NCI-H524 (cell line): ENCODE measurements at places on chromosomes 2 and 18.

DNA sequence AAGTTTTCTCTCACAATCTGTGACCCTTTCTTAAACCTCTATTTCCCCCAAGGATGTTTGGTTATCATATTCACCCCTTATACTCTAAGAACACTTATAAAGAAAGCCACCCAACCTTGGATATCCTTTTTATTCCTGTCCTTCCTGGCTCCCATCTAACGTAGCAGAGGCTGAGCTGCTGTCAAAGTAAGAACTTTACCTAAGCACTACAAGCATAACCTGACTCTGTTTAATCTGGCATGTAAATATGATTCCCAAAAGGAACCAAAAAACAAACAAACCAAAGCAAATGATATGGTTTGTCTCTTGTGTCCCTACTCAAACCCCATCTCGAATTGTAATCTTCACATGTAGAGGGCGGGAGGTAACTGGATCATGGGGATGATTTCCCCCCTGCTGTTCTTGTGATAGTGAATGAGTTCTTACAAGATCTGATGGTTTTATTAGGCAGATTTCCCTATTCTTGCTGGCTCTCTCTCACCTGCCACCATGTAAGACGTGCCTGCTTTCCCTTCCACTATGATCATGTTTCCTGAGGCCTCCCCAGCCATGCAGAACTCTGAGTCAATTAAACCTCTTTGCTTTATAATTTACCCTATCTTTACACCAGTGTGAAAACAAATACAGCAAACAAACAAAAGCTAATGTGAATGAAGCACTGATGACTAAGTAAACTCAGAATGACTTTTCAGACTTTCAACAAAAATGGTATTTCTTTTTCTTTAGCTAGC lies 72.7 kb upstream of the SPOPL start:
- no peak for DNase-seq

DNA sequence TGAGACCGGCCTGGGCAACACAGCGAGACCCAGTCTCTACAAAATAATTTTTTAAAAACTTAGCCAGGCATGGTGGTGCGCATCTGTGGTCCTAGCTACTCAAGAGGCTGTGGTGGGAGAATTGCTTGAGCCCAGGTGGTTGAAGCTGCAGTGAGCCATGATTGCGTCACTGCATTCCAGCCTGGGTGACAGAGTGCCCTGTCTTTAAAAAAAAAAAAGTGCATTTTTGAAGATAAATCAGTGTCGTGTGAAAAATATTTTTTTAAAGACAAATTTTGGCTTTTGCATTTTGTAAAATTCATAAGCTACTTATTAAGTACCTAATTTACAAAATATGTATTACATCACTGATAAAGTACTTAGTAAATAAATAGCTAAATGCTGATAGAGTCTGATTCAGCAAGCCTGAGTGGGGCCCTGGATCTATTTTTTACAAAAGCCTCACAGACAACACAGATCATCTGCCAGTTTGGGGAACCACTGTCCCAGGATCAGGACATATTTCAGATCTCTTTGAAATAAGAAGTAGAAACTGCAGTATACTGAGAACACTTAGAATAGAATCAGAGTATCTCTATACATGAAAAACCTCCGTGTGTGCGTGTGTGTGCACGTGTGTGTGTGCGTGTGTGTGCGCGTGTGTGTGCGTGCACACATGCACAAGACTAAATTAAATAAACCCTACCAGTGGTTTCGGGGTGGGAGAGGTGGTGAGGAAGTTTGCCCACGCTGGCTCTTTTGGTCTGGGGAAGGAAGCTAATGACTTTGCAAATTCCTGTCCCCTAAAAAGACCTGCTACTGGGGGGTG lies 61.6 kb downstream of the AAK1 start:
- no peak for DNase-seq

DNA sequence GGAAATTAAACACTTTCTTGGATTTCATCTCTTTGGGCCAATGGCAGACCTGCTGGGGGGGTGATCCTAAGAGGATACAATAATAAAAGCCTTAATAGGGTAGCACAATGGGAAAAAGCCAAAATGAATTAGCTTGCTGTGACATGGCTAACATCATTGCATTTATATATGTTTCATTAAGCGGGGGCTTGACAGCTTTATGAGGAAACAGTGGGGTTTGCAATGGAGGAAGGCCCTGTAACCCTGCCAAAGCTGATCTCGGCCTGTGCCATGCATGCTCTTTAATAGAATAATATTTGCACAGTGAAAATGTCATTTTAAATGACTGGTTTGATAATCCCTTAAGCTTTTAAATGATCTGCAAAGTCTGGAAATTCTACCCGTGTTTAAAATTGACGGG lies 291.5 kb downstream of the SLC4A3 start:
- DNase-seq, result no peak

DNA sequence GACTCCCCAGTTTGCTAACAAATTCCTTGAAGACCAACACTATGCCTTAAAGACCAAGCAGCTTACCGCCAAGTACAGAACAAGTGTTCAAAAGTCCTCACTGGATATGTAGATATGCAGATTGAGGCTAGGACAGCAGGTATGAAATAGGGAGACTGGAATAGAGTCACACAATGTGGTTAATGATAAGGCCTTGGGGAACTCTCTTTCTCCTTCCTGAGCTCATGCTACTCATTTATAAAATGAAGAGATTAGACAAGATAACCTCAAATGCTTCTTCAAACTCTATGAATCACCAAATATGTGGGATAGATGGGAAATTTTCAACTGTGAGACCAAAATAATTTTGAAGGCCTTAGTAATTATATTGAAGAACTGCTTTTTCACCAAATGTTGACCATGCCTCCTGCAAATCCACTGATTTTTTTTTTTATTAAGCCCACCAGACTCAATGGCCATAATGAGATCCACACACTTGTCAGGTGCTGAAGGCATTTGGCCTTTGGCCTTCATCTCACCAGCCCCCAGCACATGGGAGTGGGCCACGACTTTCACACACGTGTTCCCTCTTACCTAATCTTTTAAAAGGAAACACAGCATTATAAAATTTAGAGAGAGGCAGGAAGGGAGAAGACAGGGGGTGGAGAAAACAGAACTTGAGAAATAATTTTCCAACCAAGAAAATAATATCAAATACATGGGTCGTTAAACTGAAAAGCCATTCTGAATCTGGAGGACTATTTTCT lies 181.5 kb downstream of the EN1 start:
- DNase-seq, result no peak
